Left lung (tissue), 14 donors: ENCODE measurements at places on chromosomes 7 and 10.

GRCh38 chr10:70557876-70558275, 44.7 kb downstream of the PRF1 start:
- DNase-seq: no peak

DNA sequence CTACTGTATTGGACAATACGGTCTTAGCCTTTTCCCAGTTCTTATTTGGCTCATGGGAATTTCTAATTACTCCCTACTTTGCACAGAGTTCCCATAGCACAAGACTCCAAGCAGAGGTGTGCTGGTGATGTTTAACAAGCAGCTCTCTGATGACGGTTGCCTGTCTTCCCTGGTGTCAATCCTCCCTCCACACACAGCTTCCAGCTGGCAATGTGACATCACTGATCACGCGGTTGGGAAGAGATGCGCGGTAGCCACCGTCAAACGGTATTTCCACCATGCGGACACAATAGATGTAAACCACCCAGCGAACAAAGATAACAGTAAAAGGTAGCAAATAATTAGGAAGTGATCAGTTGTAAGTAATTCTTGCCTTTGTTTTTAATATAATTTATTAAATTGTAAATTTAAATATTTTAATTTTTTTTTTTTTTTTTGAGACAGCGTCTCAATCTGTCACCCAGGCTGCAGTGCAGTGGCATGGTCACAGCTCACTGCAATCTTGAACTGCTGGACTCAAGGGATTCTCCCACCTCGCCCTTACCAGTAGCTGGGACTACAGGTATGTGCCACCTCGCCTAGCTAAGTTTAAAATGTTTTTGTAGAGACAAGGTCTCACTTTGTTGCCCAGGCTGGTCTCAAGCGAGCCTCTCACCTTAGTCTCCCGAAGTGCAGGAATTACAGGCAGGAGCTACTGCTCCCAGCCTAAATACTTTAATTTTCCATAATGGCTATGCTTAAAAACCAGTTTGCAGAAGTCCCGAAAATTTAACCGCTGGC, 36.3 kb upstream of the IL15RA start:
- DNase-seq: no peak

- DNase-seq: no peak
Observed at GRCh38 chr10:1874533-1874932, 137.2 kb upstream of the ADARB2 start.

DNA sequence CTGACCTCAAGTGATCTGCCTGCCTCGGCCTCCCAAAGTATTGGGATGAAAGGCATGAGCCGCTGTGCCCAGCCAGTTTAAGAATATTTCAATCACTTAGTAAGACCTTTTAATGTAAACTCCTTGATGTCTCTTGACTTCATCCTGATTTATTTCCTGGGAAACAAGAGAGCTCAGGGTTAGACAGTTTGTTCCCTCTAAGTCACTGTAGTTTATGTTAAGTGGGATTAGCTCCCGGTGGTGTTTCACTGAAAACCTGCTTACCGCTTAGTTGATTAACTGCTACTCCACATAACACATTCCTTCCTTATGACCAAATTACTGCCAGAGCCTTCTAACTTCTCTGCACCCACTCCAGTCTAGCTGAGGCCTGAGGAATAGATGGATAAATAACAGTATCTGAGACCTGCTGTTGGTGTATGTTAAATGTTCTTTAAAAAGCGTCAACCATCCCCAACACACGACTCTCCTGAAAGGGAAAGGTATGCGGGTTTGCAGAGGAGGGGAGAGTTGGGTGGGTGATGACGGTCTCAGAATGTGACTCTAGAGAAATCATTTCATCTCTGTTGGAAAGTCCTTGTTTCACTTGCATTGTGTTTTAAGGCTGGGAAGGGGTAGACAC, 48.7 kb downstream of the CREB3L2 start:
- no peak for DNase-seq
